LoVo (cell line): ENCODE measurements at places on chromosomes 7 and 10.

GRCh38 chr10:25078658-25079431 is 62.4 kb downstream of the THNSL1 start:
- DNase-seq = peak; percentile 58

GRCh38 chr7:49822856-49823255 is 49.4 kb downstream of the VWC2 start:
- DNase-seq = no peak

DNA sequence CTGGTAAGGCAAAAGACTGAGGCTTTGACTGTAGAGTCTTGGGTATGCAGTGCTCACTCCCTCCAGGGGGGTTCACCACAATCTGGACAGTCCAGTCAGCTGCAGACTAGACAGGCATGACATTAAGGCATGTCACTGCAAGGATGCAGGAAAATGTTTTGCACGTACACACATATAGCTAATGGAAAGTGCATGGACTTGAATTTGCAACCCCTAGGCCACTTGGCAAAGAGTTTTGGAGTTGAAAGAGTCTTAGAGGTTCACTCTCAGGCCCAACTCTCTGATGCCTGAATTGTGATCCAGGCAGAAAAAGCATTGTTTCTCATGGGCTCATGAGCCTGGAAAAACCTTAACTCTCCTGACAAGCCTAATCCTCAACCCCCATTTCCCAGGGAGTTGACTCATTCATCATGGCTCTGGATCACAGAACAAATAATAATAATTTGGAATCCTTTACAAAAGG is 51.9 kb downstream of the LAMB4 start:
- DNase-seq = no peak

DNA sequence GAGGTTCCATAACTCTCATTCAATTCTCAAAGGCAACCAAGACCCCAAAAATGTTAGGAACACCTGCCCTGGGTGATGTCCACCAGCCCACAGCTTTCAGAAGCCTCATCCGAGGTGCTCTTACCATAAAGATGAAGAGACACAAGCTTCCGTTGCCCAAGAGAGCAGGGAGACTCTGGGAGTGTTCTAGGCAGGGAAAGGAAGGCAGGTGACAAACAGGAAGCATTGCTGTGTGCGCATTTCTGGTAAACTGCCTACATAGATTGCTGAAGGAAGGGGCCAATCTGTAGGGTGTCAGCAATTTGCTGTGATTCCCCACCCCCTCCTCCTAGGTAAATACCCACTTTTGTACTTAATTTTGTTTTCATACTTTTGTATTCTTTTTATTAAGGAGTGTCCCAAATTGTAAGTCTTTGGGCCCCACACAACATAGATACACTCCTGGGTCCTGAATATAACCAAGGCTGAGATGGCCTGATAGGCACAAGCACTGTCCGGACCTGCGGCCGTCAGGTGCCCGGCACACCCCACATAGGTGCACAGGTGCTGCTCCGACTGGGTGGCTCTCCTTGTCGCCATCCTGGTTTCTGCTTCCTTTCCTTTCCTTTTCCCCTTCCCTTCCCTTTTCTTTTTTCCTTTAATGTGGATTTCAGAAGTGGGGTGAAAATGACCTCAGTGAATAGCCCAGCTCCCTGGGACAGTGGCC is 51.4 kb upstream of the SMNDC1 start:
- no peak for DNase-seq

DNA sequence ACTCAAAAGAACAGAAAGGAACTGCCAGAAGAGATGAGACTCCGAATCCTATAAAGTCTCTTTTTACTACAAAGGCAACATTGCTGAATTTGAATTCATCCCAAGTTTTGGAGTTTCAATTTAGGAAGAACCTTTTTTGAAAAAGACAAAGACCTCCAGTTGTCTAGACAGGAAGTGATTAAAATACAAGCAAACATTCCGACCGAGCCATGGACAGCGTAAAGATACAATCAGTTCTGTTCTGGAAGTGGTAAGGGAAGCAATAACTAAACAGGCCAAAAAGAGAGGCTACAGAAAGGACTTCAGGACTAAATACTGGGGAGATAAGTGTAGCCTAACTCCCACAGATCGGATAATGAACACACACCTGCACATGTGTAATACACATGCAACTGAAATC is 101.0 kb downstream of the SMURF1 start:
- DNase-seq = no peak

DNA sequence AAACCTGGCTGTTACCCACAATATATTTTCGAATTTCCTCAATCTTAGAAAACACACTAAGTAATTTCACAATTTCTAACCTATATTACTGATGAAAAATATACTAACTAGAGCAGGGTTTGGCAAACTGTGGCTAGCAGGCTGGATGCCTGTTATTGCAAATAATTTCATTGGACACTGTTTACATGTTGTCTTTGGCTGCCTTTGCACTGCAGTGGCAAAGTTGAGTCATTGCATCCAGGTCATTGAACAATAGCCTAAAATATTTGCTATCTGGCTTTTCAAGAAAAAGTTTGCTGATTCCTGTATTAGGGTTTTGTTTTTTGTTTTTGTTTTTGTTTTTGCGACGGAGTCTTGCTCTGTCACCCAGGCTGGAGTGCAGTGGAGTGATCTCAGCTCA is 47.2 kb downstream of the KIF11 start:
- no peak for DNase-seq

DNA sequence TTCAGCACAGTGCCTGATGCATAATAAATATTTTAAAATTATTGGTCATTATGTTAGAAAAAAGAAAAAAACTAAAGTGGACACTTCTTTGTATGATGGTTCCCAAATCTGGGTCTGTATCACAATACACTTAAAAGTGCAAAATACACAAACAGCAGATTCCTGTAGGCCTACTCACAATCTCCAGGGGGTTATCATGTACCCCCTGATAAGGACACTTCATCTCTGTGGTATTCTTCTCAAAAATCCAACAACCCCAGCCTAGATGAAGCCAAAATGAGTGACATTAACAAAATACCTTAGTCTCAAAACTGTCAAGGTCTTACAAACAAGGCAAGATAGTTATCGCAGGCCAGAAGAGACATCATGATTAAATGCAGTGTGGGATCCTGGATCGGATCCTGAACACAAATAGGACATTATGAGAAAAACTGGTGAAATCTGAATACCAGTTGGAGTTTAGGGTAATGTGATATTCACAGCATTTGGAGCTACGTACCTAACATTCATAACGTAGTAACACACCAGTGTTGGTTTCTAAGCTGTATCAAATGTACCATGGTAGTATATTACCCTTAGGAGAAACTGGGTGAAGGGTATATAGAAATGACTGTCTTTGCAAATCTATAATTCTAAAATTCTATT is 45.2 kb downstream of the NSUN6 start:
- DNase-seq = no peak

DNA sequence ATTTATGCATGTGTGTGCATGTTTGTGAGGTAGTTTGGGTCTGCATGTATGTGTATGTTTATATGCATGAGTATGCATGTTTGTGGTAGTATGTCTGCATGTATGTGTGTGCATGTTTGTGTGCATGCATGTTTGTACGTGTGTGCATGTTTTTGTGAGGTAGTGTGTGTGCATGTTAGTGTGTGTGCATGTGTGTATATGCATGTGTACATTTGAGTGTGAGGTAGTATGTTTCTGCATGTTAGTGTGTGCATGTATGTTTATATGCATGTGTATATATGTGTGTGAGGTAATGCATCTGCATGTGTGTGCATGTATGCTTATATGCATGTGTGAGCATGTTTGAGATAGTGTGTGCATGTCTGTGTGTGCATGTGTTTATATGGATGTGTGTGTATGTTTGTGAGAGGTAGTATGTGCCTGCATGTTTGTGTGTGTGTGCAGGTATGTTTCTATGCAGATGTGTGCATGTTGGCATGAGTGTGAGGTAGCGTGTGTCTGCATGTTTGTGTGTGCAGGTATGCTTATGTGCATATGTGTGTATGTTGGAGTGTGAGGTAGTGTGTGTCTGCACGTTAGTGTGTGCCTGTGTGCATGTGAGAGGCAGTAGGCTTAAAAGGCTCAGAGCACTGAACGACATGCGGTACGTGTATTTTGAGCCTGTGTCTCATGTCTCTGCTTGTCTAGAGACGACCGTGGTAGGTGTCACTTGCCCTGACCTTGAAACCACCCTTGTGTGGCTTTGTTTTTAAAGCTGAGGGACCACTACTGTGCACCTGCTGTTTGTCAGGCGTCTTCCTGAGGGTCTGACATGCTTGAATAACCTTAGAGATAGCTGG is 43.7 kb downstream of the PFKP start:
- no peak for DNase-seq

DNA sequence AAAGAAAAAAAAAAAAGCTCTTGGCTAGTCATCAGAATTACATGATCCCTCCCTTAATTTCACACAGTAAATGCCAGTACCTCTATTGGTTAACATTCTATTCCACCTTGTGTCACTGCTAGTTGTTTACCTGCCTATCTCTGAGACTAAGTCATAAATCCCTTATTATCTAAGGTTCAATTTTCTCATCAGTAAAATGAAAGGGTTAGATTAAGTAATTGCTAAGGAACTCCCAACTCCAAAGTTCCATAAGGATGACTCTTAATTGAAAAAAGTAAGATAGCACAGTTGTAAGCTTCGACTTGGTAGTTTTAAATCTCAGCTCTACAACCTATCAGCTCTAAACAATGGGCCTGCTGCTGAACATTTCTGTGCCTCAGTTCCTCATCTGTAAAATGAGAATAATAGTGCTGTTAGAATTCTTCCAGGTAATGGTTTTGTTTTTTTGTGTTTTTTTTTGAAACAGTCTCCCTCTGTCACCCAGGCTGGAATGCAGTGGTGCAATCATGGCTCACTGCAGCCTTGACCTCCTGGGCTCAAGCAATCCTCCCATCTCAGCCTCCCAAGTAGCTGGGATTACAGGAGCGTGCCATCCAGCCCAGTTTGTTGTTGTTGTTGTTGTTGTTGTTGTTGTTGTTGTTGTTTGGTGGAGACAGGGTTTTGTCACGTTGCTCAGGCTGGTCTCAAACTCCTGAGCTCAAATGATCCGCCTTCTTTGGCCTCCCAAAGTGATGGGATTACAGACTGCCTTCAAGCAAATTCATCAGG is 35.6 kb downstream of the SRPK2 start:
- no peak for DNase-seq

GRCh38 chr10:119341459-119342301 is 134.3 kb downstream of the GRK5 start:
- DNase-seq = no peak

GRCh38 chr10:132602614-132603013 is 65.0 kb downstream of the INPP5A start:
- no peak for DNase-seq

DNA sequence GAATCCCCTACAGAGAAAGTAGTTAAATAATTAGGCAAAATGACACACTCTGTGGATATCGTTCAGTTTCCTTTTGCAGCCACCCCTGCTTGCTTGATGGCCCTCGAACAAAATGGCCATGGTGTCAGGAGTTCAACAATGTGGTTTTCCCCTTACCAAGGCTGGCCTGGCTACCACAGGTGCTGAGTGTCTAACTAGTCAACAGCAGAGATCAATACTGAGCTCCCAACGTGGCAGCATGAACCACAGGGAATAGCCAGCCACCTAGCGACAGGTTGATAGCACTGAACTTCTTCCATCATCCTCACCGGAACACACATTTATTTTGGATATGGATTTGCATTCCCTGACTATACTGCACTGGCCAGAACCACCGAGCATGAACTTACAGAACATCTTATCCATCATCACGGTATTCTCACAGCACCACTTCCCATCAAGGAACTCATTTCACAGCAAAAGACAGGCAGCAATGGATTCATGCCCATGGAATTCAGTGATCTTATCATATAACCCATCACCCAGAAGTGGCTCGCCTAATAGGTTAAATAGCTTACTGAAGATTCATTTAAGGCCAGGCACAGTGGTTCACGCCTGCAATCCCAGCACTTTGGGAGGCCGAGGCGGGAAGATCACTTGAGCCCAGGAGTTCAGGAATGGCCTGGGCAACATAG is 6.3 kb downstream of the C10orf67 start:
- DNase-seq = no peak

GRCh38 chr10:23432639-23433038 is 6.2 kb upstream of the OTUD1 start:
- no peak for DNase-seq

GRCh38 chr7:139482662-139483466 is 609 bp downstream of the KLRG2 start:
- DNase-seq = no peak
